ENCODE measurements at places on chromosomes 4 and X.

DNA sequence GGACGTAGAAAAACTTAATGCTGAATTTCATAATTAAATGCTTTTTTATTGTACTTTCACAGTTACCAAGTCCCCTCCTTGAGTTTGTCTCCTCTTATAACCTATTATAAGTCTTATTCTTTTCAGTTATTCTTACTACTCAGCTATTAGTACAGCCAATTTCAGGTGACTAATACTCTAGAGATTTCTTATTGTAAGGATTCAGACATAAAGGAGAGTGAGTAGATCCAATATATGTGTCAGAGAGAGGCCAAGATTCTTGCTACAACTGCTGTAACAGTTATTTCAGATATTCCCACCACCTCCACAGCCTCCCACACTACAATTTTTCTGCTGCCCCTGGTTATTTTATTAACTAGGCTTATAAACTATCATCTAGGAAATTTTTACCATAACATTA is 274.5 kb downstream of the GPAT3 start:
- no peak for DNase-seq

GRCh38 chr4:130545596-130545995 is 1449.6 kb downstream of the C4orf33 start:
- no peak for DNase-seq

DNA sequence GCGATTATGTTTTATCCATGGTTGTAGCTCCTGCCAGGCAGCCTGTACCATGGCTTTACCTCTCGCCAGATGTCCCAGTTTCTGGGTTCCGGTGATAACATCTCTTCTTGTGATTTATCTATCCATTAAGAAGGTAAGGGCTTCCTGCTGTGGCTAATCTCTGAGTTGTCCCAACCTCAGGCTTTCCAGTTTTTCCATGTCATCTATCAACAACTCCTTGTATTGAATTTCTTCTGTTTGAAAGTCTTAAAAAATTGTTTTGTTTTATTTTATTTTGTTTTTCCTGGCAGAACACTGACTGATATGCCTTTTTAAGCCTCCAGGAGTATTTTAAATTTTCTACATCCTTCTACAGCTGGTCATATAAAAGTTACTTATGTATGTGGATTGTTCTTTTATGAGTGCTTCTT is 241.9 kb downstream of the ANTXR2 start:
- no peak for DNase-seq

DNA sequence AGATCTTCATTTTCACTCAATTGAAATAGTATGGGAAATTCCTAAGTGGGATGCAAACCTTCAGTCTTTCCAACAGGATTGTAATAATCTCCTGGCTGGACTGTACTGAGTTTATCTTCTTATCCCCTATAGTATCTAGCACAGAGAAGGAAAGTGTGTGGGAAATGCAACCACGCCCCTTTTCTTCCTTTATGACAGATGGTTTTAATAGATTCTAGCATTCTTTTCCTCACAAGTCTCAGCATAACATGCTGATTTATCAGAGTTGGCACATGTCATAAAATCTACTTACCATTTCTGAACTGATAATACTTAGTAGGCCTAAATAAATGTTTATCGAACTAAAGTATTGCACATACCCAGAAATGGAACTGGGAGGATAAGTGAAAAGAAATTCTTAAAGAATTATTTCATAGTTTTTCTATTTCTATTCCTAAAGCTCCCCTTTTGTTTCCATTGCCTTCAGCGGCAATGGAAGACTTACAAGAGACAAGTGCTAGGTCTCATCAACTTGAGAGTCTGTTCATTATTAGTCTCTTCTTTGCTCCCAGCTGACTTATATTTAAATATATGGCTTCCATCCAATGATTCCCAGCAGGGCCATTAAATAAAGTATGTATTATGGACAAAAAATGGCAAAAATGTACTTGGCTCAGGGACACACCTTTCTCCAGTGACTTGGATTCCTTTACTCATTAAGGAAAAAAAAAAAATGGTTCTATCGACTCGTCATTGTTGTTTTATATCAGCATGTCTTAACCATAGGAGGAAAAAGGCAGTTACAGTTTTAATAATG is 484.5 kb downstream of the IL1RAPL1 start:
- no peak for DNase-seq

DNA sequence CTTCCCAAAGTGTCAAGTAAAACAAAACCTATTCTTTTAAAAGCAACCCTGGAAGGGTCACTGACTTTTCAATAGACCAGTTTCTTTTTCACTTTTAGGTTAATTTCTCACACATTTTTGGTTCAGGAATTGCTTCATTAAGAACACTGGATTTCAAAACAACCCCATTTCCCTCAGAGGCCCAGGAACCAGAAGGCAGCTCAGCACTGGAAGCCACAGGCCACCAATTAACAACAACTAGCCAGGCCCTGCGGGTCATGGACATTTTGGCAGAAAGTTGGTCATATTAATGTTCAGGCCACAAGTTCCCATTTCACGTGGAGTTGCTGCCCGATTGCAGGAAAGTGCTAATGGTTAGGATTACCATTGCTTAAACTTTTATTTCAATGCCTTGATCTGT is 39.8 kb downstream of the HAND2 start:
- no peak for DNase-seq

All from mucosa of gallbladder (tissue), 1 donor.